Inflammatory macrophage treated with lipopolysaccharide for 1 hour (primary cell): ENCODE measurements at places on chromosomes 1 and 21.

DNA sequence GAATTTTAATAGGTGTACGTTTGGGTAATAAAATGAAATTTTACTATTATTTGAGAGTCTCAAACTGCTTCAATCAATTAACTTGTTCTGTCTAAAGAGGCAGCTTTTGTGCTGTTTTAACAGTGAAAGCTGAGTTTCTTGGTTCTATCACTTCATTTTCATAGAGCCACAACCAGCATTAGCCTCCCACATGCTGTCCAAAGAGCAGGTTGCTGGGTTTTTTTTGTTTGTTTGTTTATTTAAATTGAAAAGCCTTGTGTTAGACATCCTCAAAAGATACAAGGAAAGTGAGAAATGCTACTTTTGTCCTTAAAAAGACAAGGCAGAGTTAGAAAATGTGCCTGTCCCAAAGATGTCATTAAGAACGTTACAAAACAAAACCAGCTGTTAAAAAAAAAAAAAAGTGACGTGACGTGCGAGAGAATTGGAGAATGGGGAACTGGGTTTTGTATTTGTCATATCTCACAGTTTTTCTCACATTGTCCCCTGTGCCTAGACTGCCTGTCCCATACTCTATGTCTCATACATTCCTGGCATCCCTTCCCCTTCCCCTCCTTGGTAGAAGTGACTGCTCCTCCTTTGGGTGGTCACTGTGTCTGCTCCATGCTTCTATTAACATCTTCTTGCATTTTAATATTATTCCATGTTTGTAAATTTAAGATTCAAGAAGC lies 63.1 kb upstream of the CD34 start:
- DNase-seq: peak; percentile 73

DNA sequence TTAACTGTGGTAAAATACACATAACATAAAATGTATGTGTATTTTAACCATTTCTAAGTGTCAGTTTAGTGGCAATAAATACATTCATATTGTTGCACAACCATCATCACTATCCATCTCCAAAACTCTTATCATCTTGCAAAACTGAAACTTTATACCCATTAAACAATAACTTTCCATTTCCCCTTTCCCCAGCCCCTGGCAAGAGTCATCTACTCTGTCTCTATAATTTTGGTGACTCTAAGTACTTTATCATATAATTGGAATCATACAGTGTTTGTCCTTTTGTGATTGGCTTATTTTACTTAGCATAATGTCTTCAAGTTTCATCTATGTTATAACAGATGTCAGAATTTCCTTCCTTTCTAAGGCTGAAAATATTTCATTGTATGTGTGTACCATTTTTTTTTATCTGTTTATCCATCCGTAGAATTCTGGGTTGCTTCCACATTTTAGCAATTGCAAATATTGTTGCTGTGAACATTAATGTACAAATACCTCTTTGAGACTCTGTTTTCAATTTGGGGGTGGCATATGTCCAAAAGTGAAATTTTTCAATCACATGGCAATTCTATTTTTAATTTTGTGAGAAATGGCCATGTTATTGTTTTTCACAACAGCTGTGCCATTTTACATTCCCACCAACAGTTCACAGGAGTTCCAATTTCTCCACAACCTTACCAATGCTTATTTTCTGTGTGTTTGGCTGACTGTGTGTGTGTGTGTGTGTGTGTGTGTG lies 153.9 kb upstream of the GORAB start:
- DNase-seq: no peak

- DNase-seq: no peak
These were observed 31.9 kb downstream of the IRF2BP2 start for GRCh38 chr1:234578087-234578486.

GRCh38 chr1:220182111-220182510 lies 88.2 kb downstream of the IARS2 start:
- DNase-seq: no peak

DNA sequence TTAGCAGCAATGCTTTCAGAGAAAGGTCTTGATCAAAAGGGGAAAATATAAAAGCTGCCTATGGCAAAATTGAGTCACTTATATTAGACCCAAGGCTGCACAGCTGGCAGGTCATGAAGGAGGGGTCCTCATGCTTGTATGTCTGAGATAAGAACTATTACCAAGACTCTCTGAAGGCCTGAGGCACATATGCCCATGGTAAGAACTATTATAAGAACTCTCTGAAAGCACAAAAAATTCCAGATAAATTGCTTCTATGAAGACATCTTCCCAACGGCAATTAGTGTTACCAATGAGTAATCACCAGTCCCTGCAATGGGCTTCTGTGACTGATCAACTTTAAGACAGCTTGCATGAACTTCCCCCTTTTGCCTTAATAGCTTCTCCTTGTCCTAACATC lies 42.8 kb upstream of the LRIF1 start:
- no peak for DNase-seq

GRCh38 chr1:183685112-183685713 lies 32.1 kb upstream of the APOBEC4 start:
- DNase-seq: peak; percentile 86

DNA sequence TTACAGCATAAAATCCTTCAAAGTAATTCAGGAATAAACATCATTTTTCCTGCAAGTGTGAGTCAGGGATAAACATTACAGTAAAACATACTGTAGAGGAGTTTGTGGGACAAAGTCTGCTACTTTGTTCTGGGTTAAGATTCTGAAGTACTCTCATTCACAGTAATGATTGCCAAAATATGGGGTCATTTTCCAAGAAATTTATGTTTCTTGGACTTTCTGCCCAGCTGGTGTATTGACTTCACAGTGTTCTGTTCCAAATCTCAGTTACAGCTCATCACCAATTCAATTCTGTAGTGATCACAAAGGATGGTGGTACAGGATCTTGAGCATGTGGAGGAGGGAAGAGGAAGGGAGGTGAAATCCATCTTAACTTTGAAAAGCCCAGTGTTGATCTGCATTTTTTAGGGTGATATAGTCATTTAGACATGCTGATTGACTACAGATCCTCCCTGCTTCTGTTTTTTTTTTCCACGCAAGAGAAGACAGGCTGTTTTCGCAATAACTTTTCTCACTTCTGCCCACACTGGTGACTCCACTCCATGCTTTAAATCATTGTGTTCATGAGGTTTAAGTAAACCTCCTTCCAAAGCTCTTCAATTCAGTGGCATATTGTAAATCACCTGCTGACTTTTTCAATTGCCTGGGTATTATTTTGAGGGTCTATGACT lies 60.4 kb upstream of the C1orf53 start:
- peak; percentile 93 for DNase-seq

DNA sequence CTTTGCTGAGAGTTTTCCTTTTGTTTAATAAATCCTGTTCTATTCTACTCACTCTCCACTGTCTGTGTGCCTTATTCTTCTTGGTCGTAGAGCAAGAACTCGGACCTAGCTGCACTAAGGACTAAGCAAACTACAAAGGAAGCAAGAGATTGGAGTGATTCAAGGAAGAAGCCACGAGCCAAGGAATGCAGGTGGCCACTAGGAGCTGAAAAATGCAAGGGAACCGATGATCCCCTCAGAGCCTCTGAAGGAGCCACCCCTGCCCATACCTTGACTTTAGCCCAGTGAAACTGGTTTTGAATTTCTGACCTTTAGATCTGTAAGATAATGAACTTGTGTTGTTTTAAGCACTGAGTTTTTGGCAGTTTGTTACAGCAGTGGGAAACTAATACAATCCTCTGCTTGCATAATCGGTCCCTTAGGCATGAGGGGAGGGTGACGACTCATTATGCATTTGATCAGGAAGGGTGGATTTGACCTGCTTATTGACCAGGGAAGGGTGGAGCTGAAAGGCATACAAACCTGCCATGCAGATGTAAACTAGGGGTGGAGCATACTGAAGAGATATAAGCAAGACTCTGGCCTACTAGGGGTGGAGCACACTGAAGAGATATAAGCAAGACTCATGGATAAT lies 6.2 kb upstream of the CA6 start:
- DNase-seq: no peak

GRCh38 chr1:156154317-156154749 lies 948 bp downstream of the SEMA4A start:
- DNase-seq: peak; percentile 82

- DNase-seq: no peak
These were observed 5.9 kb downstream of the MTFR1L start for GRCh38 chr1:25825605-25826004.

DNA sequence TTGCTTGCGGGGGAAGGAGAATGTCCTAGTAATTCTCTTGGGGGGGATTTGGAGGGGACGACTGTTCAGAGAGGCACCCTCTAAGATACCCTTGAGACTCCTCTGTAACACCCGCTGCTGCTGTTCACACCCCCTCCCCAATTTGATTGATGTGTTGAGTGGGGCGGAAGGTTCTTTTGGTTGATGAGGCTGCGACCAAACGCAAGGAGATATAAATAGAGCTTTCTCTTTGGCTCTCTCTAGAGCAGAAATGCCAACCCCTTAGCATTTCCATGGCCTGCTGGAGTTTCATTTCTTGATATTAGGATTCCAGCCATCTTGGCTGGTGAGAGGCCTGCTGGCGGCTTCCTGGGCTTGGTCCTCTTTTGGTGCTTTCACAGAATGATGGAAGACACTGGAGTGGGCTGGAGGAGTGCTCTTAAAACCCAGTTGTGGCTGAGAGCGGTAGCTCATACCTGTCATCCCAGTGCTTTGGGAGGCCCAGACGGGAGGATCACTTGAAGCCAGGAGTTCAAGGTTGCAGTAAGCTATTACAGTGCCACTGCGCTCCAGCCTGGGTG lies 2.0 kb downstream of the PIK3CD start:
- DNase-seq: no peak

DNA sequence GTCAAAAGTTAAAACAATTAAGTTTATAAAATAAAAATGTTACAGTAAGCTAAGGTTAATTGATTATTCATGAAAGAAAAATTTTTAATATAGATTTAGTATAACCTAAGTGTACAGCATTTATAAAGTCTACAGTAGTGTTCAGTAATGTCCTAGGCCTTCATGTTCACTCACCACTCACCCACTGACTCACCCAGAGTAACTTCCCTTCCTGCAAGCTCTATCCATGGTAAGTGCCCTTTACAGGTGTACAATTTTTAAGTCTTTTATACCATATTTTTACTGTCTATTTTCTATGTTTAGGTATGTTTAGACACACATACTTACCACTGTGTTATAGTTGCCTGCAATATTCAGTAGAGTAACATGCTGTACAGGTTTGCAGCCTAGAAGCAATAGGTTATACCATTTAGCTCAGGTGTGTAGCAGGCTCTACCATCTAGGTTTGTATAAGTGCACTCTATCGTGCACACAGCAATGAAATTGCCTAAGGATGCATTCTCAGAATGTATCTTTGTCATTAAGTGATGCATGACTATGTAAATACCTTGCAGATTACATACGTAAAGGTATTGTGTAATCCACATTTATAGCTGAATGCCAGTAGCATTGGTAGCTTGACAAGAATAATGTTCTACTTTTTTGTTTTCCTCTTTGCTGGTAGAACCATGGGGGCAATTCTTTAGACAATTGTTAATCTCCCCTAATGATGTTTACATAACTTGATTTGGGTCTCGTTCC lies 35.7 kb upstream of the GPR88 start:
- no peak for DNase-seq

GRCh38 chr1:154767315-154768240 lies 102.5 kb downstream of the KCNN3 start:
- no peak for DNase-seq

- peak; percentile 80 for DNase-seq
These were observed 16.3 kb upstream of the CDK18 start for GRCh38 chr1:205488074-205488723.

DNA sequence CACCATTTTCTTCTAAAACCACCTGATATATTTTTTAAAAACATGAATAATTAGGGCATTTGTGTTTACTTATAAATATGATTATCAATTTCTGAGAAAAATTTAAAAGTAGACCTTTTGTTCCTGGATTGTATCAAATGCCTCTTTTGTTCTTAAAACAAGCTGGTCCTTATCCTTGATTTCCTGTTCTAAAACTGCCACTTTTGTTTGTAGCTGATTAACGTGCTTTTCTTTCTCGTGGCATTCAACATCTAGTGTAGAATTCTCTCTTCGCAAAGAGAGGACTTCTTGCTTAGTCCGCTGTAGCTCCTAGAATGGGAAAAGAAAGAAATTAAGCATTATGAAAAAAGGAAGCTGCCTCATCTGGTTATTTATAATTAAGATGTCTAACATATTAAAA lies 25.0 kb downstream of the SASS6 start:
- no peak for DNase-seq

GRCh38 chr1:29420202-29420601 lies 183.9 kb downstream of the PTPRU start:
- no peak for DNase-seq

- no peak for DNase-seq
These were observed 44.5 kb upstream of the C1orf87 start for GRCh38 chr1:60118085-60118484.

GRCh38 chr1:24927988-24928688 lies 1.9 kb downstream of the RUNX3 start:
- peak; percentile 65 for DNase-seq

- DNase-seq: no peak
These were observed 16.7 kb downstream of the CELA2B start for GRCh38 chr1:15492596-15492995.

GRCh38 chr1:15282038-15282437 lies 35.0 kb downstream of the FHAD1 start:
- DNase-seq: no peak

GRCh38 chr1:219812086-219812485 lies 116.3 kb downstream of the SLC30A10 start:
- no peak for DNase-seq

GRCh38 chr1:41803656-41804055 lies 115.1 kb downstream of the HIVEP3 start:
- DNase-seq: no peak

- DNase-seq: no peak
These were observed 114.4 kb downstream of the DMRTA2 start for GRCh38 chr1:50308878-50309277.

DNA sequence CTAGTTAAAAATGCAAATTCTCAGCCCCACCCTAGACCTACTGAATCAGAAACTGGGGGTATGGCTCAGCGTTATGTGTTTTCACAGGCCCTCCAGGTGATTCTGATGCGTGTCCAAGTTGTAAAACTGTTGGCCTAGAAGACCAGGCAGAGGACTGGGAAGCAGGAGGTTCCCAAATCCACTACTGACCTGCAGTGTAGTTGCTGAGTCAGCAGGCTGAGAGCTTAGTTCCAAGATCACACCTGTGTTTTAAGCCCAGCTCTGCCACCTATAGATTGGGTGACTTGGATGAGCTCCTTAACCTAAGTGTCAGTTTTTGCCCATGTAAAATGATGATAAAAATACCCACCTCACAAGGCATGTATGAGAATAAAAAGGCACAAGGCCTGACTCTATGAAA lies 4.1 kb downstream of the GRHL3 start:
- DNase-seq: no peak

DNA sequence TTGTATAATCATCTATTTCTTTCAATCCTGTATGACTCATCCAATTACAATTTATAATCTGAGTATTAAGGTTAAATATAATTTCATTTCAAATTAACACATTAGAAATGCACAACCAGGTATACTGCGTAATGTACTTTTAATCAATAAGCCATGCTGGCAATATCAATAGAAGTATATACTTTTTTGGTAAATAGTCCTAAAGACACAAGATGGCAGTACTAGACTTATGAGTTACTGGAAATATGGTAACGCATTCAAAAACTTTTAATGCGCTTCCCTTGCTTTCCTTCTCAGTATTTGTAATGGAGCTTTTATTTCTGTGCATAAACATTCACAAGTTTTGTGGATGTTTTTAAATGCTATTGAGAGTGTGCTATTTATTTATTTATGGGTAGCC lies 1162.0 kb upstream of the TMPRSS15 start:
- no peak for DNase-seq
